Cardiac muscle cell (in vitro differentiated cells and primary cell): ENCODE measurements at places on chromosomes 13 and 19. TPM values are rescaled to one million over a fixed set of nuclear protein-coding genes. Genes with fewer than 3 reads are reported as not detected.

DNA sequence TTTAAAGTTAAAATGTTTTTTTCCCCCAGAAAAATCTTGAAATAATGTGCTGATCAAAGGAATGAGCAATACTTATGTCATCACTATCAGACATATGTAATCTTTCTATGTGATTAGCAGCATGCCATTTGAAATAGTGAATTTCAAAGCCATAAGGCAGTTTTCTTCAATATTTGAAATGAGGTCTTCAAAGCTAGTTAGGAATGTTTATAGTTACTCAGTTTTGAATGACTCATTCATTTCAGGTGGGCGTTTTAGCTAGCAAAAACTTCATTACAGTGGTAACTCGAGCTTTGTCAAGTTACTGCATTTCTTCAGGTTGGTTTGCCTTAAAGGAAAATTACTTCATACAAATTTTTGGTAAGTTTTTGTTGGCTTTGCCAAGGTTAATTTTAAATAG is 102.1 kb downstream of the ATP8A2 start:
- no peak for DNase-seq

DNA sequence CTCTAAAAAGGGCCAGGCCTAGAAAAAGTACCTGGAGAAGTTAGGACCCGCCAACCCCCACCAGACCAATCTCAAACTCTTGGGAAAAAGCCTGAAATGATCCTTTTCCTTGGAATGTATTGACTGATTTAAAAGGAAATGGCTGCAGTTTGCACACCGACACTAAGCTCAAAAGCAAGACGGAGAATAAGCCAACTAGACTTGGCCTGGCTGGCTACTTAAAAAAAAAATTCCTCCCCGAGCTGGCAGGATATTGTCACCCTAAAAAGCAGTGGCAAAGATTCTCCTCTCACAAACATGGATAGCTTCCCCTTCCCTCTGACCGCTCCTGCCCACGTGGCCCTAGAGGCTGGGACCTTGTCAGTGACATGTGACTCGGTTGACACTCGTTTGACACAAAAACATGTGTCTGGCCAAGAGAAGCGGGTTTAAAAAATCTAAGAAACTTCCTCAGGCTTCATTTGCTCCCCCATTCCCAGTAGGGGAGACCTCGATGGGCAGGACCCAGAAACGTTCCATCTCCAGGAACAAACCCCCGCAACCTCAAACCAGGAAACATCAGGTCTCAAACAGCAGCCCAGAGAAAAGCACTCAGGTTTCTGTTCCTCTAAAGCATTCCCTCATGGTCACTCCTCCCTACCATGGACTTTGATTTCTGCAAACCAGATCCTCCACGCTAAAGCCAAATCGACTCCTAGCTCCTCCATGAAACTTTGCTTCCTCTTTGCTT is 1.3 kb downstream of the RFX1 start:
- DNase-seq = no peak

DNA sequence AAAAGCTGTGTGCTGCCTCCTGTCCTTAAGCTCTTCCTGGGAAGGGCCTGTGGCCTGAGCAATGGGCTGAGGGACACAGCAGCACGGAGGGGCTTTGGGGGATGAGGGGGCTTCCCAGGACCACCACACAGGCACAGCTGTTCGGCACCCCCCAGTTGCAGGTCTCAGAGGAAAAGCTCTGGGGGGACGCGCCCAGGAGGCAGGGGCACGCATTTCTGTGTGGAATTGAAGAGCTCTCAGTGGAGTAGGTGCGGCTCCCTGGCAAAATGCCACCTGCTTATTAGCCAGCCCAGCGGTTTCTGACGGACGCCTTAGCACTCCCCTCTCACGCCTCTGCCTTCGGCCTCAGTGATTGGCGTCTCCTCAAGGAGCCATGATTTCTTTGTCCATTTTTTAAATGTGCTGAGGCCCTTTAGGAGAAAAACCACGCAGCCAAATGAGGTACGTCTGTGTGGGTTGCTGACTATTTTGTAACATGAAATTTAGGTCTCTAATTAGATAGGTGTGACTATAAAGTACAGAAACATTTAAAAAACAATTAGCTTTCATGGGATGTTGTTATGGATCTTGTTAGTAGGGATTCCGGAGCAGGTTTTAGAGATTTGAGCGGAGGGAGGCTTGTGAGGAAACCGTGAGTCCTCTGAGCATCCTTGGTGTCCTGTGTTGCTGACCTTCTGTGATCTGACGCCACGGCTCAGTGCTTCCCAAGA is 4.0 kb downstream of the MCF2L start:
- DNase-seq = no peak

DNA sequence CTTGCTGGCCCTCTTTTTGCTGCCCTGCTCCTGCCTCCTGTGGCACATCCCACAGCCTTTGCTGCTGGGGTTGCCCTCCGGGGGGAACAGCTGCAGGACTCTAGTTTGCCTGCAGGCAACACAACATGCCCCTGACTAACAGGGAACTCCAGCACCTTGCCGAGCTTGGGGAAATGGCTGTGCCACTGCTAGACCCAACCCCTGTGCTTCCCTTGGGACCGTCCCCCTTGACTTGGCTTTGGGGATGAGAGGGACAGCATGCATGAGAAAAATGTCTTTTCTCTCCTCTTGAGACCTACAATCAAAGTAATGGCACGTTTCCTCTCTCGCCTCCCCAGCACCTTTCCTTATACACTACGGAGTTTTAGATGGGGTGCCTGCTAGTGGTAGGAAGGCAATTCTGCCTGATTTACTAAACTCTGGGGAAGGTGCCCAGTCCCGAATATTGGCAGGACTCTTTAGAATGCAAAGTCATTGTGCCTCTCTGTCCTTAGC is 12.4 kb upstream of the VWA8 start:
- DNase-seq = no peak

- DNase-seq = no peak
Measured at GRCh38 chr19:5003781-5004180, 34.9 kb downstream of the KDM4B start.

The LEUTX gene
- not detected in 2 replicates for total RNA-seq

GRCh38 chr19:35354898-35355297 is 3.4 kb upstream of the FFAR3 start:
- DNase-seq = no peak

The CGB1 gene
- total RNA-seq = not detected in 2 replicates

DNA sequence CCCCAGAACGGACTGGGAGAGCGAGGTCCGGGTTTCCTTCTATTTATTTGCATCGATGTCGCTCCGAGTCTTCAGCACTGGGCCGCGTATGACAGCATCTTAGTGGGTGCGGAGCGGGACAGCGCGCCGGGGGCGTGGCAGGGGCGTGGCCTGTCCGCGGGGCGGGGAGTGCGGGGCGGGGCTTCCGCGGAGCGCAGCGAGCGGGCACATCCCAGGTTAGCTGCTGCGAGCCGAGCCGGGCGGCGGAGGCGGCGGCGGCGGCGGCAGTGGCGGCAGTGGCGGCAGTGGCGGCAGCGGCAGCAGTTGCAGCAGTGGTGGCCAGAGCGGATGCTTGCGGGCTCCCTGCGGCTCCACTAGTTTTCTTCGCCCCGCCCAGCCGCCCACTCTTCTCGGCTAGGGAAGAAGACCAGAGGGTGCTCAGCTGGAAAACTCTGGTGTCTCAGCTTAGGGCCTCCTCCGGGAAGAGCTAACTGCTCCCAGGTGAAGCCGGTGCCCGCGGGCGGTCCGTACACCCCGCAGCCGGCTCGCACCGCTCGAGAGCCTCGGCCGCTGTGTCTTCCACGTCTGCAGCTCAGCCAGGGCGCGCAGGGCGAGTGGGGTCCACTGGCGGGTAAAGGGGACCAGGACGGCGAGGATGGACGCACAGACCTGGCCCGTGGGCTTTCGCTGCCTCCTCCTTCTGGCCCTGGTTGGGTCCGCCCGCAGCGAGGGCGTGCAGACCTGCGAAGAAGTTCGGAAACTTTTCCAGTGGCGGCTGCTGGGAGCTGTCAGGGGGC is at the start of gene GPC5:
Gene GPC5, plus strand, starts transcription at position 209 of the 776 bp plus-strand sequence.
- peak; percentile 59 for DNase-seq

The KIR2DL3 gene
- not detected in 2 replicates for total RNA-seq

The NFKBIB gene
- total RNA-seq = 14.7 and 26.9 TPM in 2 replicates

The PTGIR gene
- total RNA-seq = 0.12 and 0.35 TPM in 2 replicates

The CYP4F12 gene
- not detected in 2 replicates for total RNA-seq

DNA sequence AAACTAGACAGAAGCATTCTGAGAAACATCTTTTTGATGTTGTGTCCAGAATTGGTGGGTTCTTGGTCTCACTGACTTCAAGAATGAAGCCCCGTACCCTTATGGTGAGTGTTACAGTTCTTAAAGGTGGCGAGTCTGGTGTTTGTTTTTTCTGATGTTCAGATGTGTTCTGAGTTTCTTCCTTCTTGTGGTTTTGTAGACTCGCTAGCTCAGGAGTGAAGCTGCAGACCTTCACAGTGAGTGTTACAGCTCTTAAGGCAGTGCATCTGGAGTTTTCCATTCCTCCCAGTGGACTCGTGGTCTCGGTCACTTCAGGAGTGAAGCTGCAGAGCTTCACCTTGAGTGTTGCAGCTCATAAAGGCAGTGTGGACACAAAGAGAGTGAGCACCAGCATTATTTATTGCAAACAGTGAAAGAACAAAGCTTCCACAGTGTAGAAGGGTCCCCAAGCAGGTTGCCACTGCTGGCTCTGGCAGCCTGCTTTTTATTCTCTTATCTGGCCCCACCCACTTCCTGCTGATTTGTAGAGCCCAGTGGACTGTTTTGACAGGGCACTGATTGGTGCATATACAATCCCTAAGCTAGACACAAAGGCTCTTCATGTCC is 1820.8 kb downstream of the UQCRFS1 start:
- no peak for DNase-seq

The ELSPBP1 gene
- not detected in 2 replicates for total RNA-seq

DNA sequence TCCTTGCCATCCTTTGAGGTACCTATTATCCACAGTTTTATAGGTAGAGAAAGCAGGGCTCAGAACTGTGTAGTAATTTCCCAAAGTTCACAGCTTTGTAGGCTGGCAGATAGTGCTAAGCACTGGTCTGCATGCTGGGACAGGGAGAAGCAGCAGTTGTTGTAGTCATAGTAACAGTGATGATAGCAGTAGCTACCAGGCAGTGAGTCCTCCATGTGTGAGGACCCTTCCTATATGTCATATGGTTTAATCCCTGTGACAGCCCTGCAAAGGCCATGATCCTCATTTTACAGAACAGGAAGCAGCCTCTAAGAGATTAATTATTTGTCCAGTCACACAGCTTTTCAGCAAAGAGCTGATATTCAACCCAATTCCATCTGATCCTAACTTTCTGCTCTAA is 21.0 kb downstream of the SERP2 start:
- no peak for DNase-seq

- no peak for DNase-seq
Measured at GRCh38 chr13:69553976-69554375, 553.6 kb upstream of the ATXN8OS start.

DNA sequence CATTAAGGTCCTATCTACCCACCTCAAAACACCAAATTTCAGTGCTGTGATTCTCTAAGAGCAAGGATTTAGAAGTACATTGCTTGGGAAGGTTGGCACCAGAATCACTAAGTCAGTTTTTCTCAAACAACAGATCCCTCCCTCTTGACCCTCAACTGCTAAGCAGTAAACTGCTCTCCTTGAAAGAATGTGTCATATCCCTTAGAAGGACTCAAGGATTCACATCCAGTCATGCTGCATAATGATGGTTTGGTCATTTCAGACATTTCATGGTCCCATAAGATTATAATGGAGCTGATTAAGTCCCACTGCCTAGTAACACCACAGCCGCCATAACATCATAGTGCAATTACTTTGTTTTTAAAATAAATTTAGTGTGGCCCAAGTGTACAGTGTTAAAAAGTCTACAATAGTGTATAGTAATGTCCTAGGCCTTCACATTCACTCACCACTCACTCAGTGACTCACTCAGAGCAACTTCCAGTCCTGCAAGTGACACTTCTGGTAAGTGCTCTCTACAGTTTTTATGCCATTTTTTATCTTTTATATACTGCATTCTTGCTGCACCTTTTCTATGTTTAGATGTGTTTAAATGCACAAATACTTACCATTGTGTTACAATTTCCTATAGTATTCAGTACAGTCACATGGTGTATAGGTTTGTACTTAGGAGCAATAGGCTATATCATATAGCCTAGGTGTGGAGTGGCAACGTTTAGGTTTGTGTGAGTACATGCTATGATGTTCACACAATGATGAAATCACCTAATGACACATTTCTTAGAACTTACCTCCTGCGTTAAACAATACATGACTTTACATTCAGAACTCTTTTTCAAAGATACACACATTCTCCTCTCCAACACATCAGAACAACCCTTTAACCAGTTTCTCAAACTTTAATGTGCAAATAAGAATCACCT is 15.7 kb upstream of the CCDC169 start:
- no peak for DNase-seq

- no peak for DNase-seq
Measured at GRCh38 chr13:79668201-79668752, 187.3 kb downstream of the NDFIP2 start.

- no peak for DNase-seq
Measured at GRCh38 chr13:111304041-111304544, 16.3 kb upstream of the TEX29 start.

- DNase-seq = no peak
Measured at GRCh38 chr19:4018140-4018613, 10.6 kb downstream of the PIAS4 start.

- DNase-seq = no peak
Measured at GRCh38 chr19:50030937-50031336, 5.1 kb downstream of the ZNF473 start.

GRCh38 chr13:24407844-24408243 is 98.5 kb downstream of the C1QTNF9 start:
- DNase-seq = no peak

DNA sequence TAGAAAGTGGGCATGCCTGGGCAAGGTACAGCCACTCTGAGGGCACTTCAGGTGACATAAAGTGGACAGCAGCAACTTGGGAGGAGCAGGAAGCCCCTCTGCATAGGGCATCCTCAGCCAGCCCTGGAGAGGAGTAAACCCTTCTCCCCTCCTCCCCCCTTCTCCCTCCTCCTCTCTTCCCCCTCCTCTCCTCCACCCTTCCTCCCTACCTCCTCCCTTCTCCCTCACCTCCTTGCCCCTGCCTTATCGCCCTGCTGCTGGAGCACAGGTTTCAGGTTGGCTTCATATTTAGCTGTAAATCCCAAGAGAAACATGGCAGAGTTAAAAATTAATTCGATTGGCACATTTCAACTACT is 30.5 kb upstream of the ATP12A start:
- DNase-seq = no peak

GRCh38 chr13:83935566-83935965 is 53.3 kb upstream of the SLITRK1 start:
- no peak for DNase-seq

- DNase-seq = no peak
Measured at GRCh38 chr13:112062072-112062567, 4.8 kb upstream of the SOX1 start.

- no peak for DNase-seq
Measured at GRCh38 chr19:40805258-40805868, 6.4 kb downstream of the EGLN2 start.

- DNase-seq = no peak
Measured at GRCh38 chr19:10419200-10419645, 1.1 kb upstream of the PDE4A start.
